GM23248 (cell line): ENCODE measurements at places on chromosomes 5 and 9.

DNA sequence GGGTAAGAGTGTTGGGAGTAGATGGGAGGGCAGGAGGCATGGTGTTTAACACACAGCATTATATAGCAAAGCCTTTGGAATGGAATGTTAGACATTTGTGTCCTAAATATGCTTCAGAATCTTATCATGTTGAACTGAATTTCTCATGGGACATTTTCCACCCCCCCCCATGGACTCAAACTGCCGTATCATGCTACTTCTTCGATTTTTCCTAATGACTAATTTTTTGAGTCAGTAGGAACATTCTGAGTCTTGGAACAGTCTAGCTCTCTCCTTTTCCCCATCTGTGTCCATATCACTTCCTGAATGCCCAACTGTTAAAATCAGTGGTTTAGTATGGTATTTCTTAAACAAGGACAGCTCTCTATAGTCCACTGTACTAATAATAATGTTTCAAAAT is 380.6 kb downstream of the TLE4 start:
- peak; percentile 17 for DNase-seq

GRCh38 chr5:19753579-19753978 is 234.4 kb downstream of the CDH18 start:
- DNase-seq = no peak

DNA sequence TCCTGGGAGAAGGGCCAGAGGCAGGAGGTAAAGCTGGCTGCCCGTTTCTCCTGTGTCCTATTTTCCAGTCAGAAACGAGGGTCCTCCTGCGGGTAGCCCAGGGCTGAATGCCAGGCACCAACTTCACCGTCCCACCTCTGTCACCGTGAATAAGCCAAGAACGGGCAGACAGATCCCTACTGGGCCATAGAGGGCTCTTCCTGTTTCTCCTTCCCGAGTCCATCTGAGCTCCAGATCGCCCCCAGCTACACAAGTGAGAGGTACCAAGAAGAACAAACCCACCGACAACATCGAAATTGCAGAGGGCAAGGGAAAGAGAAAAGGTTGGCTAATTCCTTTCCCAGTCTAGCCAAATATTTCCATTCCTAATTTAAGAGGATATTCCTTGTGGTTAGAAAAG is 93.7 kb downstream of the SPOCK1 start:
- no peak for DNase-seq

- no peak for DNase-seq
These were observed 189.4 kb upstream of the DMRTA1 start for GRCh38 chr9:22257026-22257816.

DNA sequence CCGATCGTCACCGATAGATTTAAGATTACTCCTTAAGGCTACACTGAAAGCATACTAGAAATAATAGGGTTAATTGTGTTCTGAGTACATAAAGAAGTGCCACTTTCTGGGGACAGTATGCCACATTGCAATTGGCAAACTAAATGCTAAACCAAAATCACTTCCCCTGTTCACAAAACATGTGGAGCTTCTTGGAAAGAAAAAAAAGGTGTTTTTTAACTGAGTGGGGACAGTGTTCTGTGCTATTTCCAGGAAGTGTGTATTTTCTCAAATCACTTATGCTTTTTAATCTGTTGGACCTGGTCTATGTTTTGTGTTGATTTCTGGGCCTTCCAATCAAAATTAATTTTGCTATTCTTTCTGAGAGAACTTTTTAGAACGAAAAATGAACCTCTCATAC is 149.3 kb upstream of the MPDZ start:
- no peak for DNase-seq

DNA sequence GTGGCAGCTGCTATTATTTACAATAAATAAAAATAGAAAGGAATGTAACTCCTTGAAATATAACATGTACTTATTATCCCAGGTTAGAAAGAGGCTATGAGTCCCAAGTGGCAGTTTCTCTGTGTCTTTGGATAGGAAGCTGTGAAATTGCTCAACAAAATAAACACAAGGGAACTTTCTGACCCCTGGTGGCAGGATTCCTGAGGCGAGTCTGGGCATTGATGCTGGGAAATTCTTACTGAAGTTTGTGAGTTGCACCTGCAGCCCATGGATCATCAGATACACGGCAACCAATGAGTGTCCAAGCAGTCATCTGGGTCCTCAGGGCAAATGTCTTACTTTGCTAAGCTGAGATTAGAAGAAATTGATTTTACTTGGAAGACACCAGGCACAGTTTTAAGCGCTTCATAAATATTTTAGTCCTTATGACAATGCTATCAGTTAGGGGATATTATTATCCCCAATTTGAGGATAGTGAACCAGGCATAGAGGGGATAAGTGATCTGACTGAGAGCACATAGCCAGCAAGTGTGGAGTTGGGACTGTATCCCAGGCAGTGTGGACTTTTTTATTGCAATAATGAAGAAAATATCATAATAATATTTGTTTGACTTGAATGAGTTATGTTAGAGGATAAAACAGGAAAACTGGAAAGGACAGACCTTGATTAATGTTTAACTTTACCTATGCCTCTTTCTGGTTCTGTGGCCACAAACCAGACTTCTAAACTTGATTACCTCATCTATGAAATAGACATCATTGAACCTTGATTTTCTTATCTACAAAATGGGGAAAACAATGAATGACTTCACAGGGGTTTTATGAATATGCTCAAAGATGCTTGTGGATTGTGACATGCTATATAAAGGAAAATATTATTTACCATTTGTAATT is 265.5 kb upstream of the ADAMTSL1 start:
- DNase-seq = peak; percentile 64

- DNase-seq = no peak
These were observed 707.1 kb downstream of the PTPRD start for GRCh38 chr9:9905736-9906135.

DNA sequence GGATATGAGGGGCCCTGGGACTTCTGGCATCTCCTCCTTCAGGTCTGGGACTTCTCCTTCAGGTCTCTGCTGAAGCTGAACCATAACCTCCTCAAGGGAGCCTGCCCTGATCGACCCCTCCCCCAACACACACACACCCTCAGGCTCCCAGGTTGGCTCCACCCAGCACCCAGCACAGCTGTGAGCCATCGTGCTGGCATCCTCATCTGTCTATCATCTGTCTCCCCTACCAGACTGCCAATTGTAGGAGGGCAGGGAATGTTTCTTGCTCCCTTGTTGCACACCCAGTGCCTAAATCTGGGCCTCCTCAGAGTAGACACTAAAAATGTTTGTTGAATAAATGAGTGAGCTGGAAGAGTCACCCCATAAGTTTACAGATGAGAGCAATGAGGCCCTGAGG is 71.4 kb downstream of the LRSAM1 start:
- DNase-seq = peak; percentile 59

DNA sequence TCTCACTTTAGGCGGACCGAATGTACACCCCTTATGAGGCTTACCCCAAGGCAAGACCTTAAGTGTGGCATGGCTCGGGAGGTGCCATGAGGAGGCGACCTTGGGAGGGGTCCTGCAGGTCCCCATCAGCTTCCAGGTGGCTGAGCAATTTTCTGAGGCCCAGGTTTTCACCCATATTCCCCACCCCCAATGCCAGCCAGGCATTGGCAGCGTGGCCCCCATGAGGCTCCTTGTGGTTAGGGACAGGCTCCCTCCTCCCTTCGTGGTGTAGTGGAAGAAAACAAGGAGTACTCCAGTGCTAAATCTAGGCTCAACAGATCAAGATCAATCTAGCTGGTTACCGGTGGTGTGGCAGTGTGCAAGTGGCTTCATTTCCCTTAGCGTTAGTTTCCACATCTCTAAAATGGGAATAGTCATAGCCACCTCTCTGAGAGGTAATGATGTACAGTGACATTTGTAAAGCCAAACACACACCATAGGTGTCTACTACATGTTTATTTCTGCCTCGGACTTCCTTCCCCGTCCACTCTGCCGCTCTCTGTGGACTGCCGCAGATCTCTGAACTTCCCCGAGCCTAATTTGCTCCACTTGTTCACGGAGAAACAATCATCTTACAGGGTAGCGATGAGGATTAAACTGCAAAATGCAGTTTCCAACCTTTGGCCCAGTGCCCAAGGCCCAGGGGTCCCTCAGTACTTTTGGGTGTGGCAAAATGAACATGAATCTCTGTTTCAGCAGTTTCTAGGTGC is 8.4 kb downstream of the LHX2 start:
- DNase-seq = no peak

DNA sequence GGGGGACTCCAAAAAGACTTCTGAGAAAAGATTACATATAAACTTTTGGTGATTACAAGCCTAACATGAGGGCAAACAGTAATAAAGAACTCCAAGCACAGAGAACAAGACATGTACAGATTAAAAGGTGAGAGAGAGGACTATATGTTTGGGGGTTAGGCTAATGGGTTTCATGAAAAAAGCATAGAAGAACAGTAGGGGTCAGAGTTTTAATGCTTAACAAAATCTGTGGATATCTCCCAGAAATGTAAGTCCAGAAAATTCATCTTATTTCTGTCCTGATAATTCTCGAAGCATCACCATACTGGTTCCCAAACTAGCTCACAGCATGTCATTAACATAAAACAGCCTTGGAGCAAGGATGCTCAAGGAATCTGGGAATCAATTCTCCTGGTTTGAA is 137.2 kb downstream of the ARRDC3 start:
- peak; percentile 18 for DNase-seq
